ENCODE measurements at places on chromosomes 11 and 22.

DNA sequence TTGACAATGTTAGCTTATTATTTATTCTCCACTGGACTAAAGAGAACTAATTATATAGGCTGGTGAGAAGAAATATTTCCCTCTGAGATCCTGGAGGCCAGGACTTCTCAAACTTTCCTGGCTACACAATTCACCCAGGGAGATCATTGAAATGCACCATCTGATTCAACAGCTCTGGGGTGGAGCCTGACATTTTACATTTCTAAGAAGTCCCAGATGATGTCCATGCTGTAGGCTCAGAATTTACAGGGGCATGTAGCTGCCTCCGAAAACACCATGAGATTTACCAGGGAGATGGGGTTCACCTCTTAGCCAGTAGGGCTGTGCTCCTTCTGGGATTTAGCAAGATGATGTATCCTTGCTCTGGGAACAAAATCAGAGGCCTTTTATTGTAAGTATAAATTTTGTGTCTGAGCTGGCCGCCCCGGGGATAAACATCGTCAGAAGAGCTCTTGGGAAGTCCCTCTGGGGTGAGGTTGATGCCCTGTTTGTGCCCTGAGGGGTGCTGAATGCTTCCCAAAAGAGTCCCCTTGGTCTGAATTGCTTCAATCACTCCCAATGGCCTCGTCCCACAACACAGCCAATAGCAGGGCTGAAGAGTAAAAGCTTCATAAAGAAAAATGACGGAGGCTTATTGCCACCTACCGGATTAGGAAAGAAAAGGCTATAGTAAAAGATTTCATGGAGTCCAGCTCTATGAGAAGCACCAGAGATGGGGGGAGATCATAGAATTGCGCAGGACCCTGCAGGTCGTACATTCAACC, 33.4 kb upstream of the API5 start:
- H3K36me3 ChIP-seq = no peaks in the 10 kb centered on the region
- DNase-seq = no peak
- no peak overlapping the region for H3K4me3 ChIP-seq

DNA sequence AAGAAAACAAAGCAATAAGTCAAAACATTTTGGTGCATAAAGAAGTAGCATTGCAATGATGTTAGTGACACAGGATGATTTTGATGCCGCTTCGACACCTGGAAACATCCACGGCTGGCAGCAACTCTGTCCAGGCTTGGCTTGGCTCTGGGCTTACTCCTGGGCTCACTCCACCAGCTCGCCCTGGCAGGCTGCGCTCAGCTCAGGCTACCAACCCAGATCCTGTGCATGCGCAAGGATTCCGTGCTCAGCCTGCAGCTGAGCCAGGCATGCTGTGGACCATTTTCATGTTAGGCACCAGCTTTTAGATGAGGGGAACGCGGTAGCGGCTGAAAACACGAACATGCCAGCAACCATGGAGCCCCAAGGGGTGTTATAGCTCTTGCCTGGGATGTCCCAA, 66.0 kb downstream of the SLC25A17 start:
- H3K27me3 ChIP-seq = no peaks in the 10 kb centered on the region
- DNase-seq = no peak
- H3K4me3 ChIP-seq = no peak overlapping the region
- H3K27ac ChIP-seq = no peak overlapping the region
- H3K36me3 ChIP-seq = no peaks in the 10 kb centered on the region

GRCh38 chr11:100581318-100581717, 105.8 kb upstream of the ARHGAP42 start:
- no peaks in the 10 kb centered on the region for H3K27me3 ChIP-seq
- H3K4me3 ChIP-seq = no peak overlapping the region
- H3K27ac ChIP-seq = no peak overlapping the region
- H3K4me1 ChIP-seq = peaks cover 17% of the 10 kb centered on the region
- no peak for DNase-seq

- H3K4me1 ChIP-seq = no peaks in the 10 kb centered on the region
- no peak overlapping the region for H3K27ac ChIP-seq
- no peak for DNase-seq
- H3K27me3 ChIP-seq = peaks cover 78% of the 10 kb centered on the region
Measured at GRCh38 chr22:22721681-22722354, 77.4 kb downstream of the GGTLC2 start.

DNA sequence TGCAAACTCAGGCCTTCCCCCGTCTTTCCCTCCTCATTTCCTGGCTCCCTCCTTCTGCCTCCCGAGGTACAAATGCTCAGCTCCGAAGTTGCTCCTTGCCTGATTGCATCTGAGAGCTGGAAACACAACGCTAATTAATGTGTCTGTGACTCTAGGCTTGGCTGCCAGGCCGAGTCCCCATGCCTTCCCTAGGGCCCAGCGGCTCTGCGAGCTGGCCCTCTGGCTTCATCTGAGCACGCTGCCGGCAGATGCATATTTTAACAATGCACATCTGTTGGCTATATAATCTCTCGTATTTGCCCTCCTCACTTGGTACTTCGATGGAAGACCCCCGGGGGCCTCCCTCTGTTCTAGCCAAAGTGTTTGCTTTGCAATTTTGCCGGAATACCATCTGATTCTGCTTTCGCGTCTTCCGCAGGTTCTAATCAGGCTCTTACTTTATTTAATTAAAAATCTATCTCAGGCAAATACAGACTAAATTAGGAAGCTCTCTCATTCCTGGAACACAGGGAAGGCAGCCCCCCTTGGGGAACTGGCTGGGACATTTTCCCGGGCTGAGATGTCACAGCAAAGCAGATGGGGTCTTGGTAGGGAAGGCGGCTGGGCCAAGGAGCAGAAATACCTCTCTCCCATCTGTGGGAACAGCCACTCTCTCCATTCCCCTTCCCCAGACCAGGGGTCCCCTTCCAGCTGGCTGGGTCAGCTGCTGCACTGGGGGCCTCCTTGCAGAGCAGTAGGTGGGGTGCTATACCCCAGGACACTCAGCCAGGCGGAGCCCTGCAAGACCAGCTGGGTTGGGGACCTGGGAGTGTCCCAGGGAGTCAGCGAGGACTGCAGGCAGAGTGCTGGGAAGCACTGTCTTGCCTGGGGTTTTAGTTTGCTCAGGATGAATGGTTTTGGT, 162.8 kb downstream of the ST3GAL4 start:
- peaks cover 10% of the 10 kb centered on the region for H3K4me1 ChIP-seq
- no peaks in the 10 kb centered on the region for H3K36me3 ChIP-seq
- H3K27me3 ChIP-seq = peaks cover 79% of the 10 kb centered on the region
- no peak overlapping the region for H3K4me3 ChIP-seq
- DNase-seq = no peak

DNA sequence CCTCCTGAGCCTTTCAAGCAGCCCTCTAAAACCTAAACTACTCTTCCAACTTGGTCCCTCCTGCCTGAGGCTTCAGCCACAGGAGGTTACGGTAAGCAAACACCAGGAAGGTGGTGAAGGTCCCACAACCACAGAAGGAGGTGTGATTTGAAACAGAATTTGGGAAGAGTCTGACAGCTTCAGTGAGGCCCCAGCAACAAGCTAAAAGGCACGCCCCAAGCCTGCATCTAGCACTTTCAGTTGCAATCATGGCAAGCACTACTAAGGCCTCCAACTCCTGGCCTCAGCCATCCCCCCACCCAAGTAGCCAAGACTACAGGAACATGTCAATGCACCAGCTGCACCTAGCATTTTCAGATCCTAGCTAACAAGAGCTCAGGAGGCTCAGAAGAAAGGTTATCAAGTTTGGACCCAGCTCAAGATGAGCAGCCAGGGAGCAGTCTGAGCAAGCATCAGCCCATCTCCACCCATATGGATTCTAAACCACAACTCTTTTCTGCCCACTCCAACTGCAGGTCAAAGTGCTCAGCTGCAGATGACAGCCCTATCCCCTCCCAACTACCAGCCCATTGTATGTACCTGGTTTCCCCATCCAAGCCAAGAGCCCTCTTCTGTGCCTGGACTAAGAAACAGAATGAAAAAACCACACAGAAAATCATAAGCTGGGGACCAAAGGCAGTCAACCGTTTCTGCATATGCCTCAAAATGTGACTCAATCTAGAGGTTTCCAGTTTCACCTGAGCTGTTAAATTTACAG, 10.4 kb upstream of the AHNAK start:
- H3K27me3 ChIP-seq = no peaks in the 10 kb centered on the region
- H3K36me3 ChIP-seq = peaks cover 38% of the 10 kb centered on the region
- no peak for DNase-seq
- peak overlapping the region; percentile 94 for H3K27ac ChIP-seq
- H3K4me1 ChIP-seq = peaks cover 83% of the 10 kb centered on the region

- H3K36me3 ChIP-seq = no peaks in the 10 kb centered on the region
- no peak overlapping the region for H3K4me3 ChIP-seq
- DNase-seq = no peak
- H3K27me3 ChIP-seq = no peaks in the 10 kb centered on the region
- no peak overlapping the region for H3K27ac ChIP-seq
- no peaks in the 10 kb centered on the region for H3K4me1 ChIP-seq
Measured at GRCh38 chr11:83736684-83737083, 450.5 kb upstream of the CCDC90B start.

- H3K4me3 ChIP-seq = no peak overlapping the region
- peaks cover 8% of the 10 kb centered on the region for H3K4me1 ChIP-seq
- DNase-seq = no peak
- H3K27me3 ChIP-seq = no peaks in the 10 kb centered on the region
Measured at GRCh38 chr11:94183251-94183885, 54.7 kb downstream of the PANX1 start.
